Chondrocyte (in vitro differentiated cells): ENCODE measurements at places on chromosomes 2 and 18. TPM values are rescaled to one million over a fixed set of nuclear protein-coding genes. Genes with fewer than 3 reads are reported as not detected.

DNA sequence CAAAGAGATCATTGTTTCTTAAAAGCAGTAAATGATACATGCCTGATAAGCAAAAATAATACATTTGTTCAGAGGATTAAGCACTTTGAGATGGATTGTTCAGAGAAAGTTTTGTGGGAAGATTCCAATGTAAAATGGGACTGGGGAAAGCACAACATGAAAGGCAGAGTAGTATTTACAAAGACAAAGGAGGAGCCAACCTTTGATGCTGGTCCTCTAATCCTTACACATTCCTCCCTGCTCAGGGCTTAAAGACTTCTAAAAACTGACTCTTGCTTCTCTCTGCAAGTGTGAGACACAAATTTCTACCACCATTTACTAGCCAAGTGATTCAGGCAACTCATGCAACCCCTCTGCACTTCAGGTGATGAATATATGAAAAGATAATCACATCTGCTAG lies 47.2 kb upstream of the REG3G start:
- H3K27me3 ChIP-seq = peaks cover 23% of the 10 kb centered on the region
- H3K4me3 ChIP-seq = no peak overlapping the region
- no peaks in the 10 kb centered on the region for H3K36me3 ChIP-seq
- H3K4me1 ChIP-seq = no peaks in the 10 kb centered on the region
- no peak overlapping the region for H3K27ac ChIP-seq
- no peak for DNase-seq

- H3K27me3 ChIP-seq = no peaks in the 10 kb centered on the region
- peaks cover 7% of the 10 kb centered on the region for H3K36me3 ChIP-seq
- H3K27ac ChIP-seq = peak overlapping the region; percentile 86
- peak overlapping the region; percentile 77 for H3K4me3 ChIP-seq
- peaks cover 43% of the 10 kb centered on the region for H3K4me1 ChIP-seq
These were observed 654 bp upstream of the ASB1 start for GRCh38 chr2:238425979-238426567.

DNA sequence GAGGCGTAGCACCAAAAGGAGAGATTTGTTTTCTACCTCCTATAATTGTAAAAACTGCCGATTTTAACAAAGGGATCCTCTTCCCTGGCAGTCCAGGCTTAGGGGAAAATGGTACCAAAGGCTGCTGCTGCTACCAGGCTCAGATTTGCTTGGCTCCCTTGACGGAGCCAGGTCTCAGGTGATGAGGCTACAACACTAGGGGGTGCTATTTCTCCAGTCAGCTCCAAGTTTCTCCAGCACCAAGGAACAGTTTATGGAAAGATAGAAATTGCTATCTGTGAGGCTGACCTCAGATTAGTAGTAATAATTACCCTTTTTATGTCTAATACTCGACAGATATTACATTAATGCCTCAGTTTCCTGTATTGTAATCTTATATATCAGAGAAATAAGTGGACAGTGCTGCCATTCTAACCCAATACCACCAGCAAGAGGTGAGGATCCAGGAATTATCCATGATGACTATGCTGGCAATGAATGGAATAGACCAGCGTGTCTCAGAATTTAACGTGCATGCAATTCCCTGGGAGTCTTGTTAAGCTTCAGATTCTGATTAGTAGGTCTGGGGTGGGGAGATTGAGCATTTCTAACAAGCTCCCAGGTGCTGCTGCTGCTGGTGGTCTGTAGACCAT lies 111.3 kb downstream of the ESCO1 start:
- H3K4me3 ChIP-seq = no peak overlapping the region
- no peak overlapping the region for H3K27ac ChIP-seq
- no peak for DNase-seq
- H3K36me3 ChIP-seq = no peaks in the 10 kb centered on the region
- H3K4me1 ChIP-seq = peaks cover 16% of the 10 kb centered on the region

DNA sequence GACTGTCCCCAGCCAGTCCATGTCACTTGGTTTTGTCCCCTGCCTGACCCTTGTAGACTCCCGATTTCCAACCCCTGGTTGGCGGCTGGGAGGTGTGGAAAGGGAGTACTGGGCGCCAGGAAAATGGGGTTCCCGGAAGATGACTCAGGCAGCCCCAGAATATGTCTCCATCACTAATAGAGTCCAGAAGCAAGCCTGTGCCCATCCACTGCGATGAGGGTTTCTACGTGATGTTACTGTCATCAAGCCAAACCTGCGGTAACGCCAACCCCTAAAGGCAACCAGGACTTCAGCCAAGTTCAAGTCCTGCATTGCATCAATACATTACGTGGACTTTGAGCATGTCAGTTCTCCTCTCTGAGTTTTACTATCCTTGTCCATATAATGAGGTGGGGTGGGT lies 62.0 kb upstream of the TAF1B start:
- peaks cover 1% of the 10 kb centered on the region for H3K36me3 ChIP-seq
- DNase-seq = no peak
- H3K27ac ChIP-seq = no peak overlapping the region
- H3K4me3 ChIP-seq = no peak overlapping the region
- H3K27me3 ChIP-seq = peaks cover 1% of the 10 kb centered on the region

GRCh38 chr2:82539280-82539621 lies 1919.8 kb downstream of the SUCLG1 start:
- DNase-seq = no peak
- H3K4me1 ChIP-seq = no peaks in the 10 kb centered on the region
- no peaks in the 10 kb centered on the region for H3K27me3 ChIP-seq
- no peak overlapping the region for H3K4me3 ChIP-seq
- no peaks in the 10 kb centered on the region for H3K36me3 ChIP-seq

DNA sequence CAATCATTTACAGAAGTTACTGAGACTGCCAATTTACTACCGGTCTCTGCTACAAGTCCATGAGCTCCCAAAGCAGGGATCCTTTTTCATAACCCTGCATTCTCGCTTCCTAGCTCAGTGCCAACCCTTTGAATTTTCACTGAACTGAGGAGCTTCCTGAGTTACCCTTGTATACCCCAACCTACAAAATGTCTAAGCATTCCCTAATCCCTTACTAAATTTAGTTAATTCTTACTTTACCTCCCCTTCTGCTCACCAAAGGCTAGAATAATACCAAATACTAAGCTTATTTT lies 9.6 kb downstream of the MAT2A start:
- no peak for DNase-seq
- peak overlapping the region; percentile 53 for H3K27ac ChIP-seq
- H3K27me3 ChIP-seq = no peaks in the 10 kb centered on the region

Gene CD28
- 0.05 TPM in 1 of 3 replicates, not detected in the others for total RNA-seq

DNA sequence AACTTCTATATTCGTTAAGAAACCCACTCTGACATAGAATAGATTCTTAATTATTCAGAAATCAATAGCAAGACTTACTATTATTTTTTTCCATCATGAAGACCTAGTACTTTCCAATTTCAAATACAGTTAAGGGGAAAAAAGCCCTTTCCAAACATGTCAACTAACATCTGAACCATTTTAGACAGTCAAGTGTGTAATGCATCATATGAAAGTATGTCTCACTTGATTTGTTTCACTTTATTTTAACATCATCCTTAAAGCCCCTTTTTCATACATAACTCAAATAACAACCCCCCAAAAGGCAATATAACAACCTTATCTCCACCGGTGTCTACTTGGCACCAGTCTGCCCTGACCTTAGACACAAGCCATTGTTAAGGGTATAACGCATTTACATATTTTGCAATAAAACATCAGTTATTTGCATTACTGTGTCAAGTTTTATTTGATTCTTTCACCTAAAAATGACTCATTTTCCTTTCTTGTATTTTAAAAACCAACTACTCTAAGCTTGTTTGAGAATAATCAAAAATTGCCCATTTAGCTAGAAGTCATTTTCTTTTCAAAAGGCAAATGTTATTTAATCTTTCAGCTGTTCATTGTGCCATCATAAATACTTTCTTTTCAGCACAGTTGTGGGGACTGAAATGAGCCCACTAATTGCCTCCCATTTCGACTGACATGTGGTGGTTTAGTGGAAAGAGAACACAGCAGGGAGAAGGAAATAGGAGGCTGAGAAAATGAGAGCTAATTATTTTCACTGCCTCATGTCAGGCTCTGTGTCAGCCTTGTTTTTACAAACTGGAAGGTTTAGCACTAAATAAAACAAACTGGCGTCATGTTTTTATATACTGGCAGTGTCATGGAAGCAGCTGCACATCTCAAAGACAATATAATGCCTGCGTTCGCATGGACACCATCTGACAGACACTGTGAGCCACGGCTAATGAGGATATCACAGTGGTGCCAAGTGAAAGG lies 104.7 kb upstream of the CDCA7 start:
- no peak overlapping the region for H3K27ac ChIP-seq
- no peaks in the 10 kb centered on the region for H3K27me3 ChIP-seq
- H3K36me3 ChIP-seq = peaks cover 4% of the 10 kb centered on the region
- no peak for DNase-seq

DNA sequence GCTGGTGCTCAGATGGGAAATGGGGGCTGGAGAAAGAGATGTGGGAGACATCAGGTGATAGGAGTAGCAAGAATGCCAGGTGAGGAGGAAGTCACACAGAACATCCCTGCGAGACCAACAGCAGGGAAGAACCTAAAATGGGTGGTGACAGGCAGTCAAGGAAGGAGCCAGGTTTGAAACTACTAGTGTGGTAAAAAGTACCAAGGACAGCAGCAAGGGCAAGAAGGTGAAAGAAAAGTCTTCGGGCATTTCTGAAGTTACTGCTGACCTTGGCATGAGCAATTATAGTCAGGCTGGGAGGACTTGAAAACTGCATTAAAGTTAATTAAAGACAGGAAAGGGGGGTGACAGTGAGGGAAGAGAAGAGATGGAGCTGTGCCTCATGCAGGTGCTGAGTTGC lies 410.4 kb downstream of the RAD51AP2 start:
- H3K36me3 ChIP-seq = no peaks in the 10 kb centered on the region
- peaks cover 5% of the 10 kb centered on the region for H3K27me3 ChIP-seq
- no peak overlapping the region for H3K27ac ChIP-seq
- no peak overlapping the region for H3K4me3 ChIP-seq
- no peaks in the 10 kb centered on the region for H3K4me1 ChIP-seq

DNA sequence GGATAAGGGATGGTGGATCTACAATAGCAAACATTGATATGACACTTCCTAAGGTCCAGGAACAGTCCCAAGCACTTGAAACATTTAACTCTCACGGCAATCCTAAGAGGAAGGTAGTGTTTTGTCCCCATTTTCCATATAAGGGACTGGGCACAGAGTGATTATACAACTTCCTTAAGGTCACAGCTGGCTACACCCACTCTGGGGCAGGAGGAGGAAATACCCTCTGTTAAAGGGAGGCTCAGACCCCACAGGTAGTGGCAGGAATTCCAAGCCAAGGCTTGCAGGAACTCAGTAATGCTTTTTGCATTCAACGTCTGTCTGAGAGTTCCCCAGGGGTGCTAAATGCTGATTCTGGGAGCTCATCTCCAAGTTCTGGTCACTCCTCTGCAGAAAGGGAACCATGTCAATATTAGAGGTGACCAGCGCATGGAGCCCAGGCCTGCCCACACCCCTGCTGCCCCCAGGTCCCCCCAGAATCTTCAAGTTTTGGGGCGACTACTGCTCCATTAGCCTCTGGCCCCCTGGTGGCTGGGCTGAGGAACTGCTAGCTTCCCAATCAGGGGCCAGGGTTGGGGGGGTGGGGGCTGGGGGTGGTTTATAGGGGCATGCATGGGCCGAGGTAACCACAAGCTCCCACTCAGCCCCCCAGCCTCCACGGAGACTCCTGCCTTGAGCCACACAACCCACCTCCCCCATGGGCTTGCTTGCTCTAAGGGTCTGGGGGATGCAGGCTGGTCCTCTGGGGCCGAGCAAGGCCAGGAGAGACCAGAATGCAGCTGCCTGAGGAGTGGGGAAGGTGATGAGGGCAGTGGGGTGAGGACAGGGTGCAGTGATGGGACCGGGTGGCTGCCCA lies 11.1 kb downstream of the OBSL1 start:
- peaks cover 17% of the 10 kb centered on the region for H3K36me3 ChIP-seq
- peaks cover 13% of the 10 kb centered on the region for H3K4me1 ChIP-seq
- DNase-seq = no peak
- H3K27ac ChIP-seq = no peak overlapping the region

Gene KCTD1
- 17.1 to 18.1 TPM (median 17.5 TPM) in 3 replicates for total RNA-seq

- H3K4me1 ChIP-seq = peaks cover 29% of the 10 kb centered on the region
- peak overlapping the region; percentile 81 for H3K27ac ChIP-seq
- no peaks in the 10 kb centered on the region for H3K27me3 ChIP-seq
These were observed 25.8 kb downstream of the ZC3H6 start for GRCh38 chr2:112301171-112301584.

Gene ANKRD29
- total RNA-seq = 0.48 to 0.85 TPM (median 0.50 TPM) in 3 replicates

GRCh38 chr2:70709275-70710037 lies 58.5 kb downstream of the ADD2 start:
- no peak overlapping the region for H3K4me3 ChIP-seq
- no peak for DNase-seq
- no peaks in the 10 kb centered on the region for H3K36me3 ChIP-seq
- H3K4me1 ChIP-seq = no peaks in the 10 kb centered on the region

DNA sequence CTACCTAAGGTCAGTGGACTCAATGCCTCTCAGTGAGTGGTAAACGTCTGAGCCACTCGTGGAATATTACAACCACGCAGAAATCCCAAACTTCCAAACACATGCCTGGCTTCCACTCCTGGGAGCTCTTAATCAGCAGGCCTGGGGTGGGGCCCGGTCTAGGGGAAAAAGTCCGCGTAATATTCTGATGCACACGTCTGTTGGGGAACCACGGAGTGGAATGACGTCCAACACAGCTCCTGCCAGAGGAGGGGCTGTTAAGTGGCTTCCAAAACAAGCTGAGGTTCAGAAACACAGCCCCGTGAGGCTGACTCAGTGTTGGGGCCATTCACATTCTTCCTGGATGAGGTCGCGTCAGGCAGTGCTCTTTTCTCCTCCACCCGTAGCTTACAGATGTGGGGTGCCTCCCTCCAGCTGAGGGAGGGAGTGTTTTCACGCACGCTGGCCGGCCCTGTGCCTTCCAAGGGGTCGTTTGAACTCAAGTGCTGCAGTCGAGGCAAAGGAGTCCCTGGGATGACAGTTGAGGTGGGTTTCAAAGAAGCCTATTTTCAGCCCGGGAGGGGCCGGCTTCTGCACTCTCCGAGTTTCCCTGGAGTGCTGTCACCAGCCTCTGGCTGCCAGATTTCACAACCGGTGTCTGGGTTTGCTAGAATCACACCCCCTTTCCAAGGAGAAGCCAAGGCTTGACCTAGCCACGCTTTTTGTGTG lies 73.1 kb downstream of the ACKR3 start:
- H3K27ac ChIP-seq = peak overlapping the region; percentile 96
- H3K4me3 ChIP-seq = no peak overlapping the region
- peaks cover 39% of the 10 kb centered on the region for H3K4me1 ChIP-seq
